ENCODE measurements at places on chromosomes 12 and 14.

DNA sequence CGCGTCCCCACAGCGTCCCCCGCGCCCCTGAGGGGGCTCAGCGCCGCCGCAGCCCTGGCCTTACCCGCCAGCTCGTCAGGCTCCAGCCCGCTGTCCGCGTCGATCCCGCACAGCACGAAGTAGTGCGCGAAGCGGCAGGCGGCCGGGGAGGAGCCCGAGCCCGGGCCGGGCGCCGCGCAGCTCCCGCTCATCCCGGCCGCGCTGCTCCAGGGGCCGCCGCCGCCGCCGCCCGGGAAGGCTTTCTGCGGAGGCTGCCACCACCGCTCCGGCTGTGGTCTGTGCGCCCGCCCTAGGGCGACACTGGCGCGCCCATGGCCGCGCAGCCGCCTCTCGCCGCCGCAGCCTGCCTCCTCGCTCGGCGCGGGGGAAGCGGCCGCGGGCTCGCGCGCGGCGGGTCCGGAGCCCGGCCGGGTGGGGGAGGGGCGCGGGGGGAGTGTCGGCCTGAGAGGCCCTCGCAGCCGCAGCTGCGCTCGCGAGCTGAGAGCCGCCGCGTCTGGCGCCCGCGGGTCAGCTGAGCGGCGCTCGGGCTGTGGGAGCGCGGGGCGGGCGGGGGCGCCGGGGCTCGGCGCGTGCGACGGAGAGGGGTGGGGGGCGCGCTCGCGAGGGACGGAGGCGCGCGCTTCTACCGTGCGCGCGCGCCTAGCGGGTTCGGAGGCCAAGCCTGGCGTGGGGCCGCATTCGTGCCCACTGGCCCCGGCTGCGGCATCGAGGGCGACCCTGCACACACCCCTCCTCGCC lies at the start of gene DENND5B:
Gene DENND5B, minus strand, starts transcription at position 495 of the 738 bp plus-strand sequence. Its CDS starts 304 bp downstream, at position 191.
- no peak for DNase-seq

DNA sequence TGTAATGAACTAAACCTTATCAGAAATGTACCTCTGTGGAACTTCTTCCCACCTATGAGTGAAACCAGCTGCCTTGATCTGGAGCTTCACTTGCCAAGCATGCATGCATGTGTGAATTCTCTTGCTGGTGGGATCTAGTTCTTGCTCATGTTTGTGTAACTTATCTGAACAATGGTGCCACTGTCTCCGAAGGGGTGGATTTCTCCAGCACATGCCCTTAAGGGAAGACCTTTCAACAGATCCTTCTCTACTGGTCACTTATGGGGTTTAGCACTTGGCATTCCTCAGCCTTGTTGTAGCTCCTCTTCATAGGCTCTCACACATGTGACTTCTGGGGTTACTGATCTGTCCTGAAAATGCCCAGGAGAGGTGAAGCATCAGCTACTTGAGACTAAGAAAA lies 25.0 kb downstream of the SMOC1 start:
- DNase-seq, result no peak

- no peak for DNase-seq
These were observed 11.3 kb upstream of the KCNMB4 start for GRCh38 chr12:70354787-70355186.

DNA sequence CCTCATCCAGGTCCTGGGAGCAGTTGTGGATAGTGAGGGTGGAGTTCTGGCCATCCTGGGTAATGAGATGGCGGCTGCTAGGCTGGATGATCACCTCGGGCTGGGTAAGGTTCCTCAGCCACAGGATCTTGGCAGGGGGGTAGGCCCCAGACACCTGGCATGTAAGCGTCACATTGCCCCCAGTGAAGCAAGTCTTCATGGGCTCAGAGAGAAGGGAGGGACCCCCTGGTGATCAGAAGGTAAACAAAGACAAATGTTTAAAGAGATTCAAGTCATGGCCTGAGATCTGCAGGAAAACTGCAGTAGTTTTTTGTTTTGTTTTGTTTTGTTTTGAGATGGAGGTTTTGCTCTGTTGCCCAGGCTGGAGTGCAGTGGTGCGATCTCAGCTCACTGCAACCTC lies 12.8 kb upstream of the WSB2 start:
- DNase-seq, result no peak
